ENCODE measurements at places on chromosomes 2 and 18.

- DNase-seq: no peak
Measured at GRCh38 chr2:205337274-205337673, 345.0 kb upstream of the NRP2 start.

DNA sequence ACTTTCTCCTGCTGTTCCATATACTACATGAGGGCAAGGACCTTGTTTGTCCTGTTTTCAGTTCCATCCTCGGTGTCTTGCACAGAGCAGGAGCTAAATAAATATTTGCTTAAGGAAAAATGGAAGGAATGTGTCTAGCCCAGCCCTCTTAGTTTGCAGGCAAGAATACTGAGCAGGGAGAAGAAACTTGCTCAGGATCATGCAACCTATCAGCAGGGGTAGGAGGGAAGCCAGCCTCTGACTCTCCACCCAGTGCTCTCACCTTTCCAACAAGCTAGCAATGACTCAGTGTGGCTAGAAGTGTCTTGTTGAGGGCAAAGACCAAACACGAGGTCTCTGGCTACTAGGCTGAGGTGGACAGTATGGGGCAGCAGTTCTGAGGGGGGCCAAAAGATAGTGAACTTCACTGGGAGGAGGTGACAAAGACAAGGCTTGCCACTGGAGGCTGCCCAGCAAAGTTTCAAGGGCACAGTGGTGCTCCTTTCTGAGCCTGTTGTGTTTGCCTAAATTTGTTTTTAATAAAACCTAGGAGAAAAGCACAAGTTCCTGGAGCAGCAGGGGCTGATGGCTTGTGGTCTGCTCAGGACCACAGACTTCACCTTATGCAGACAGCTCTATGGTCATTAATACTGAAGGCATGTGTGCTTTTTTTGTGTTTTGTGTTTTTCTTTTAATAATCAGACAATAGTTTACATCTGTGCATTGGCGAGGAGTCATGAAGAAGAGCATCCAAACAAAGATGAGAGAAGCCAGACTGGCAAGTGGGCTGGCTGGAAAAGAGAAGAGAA is 49.1 kb upstream of the CTAGE1 start:
- no peak for DNase-seq

- no peak for DNase-seq
Measured at GRCh38 chr2:60676706-60677330, 79.2 kb upstream of the PAPOLG start.

DNA sequence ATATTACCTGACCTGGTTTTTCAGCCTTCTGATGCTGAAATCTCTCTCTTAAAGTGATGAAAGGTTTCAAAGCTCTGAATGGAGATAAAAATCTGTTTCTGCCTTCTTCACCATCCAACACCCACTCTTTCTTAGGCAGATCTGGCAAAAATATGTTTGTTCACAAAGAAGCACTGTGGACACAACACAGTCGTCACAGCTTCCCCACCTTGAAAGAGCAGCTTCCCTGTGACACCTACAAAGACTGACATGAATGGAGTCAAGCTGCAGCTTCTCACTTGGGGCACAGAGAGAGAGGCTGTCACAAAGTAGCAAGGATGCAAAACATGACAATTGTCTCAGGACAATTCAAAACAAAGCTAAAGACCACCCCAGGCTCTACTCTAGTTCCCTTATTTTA is 86.5 kb downstream of the ICOS start:
- no peak for DNase-seq

DNA sequence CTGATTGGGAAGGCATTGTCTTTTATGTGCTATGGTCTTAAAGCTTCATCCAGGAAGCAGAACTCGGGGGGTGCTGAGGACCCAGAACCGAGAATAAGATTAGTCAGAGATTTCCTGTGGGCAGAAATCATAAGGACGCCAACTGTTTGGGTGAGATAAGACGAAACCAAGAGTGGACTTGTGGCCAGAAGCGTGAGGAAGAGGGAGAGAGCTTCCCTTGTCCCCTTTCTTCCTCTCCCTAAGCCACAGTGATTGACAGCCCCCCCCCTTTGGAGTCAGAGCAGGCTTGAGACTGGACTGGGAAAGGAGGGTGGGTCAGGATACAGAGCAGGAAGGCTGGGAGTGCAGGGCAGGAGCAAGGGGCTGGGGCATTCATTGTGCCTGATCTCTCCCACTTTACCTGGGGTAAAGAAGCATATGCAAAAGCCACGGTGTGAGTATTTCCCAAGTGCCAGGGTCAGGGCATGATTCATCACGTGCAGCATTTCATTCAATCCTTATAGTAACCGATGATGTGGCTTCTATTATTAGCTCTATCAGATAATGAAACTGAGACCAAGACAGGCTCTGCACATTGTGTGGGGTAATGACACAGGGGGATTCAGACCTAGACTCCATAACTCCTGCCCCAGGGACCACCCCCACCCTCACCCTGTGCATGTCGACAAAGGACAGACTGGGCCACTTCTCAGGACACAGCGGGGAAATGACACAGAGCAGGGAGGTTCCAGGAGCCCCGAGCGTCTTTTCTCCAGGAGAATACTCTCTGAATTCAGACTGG is 3.0 kb upstream of the IL1RN start:
- peak; percentile 52 for DNase-seq

DNA sequence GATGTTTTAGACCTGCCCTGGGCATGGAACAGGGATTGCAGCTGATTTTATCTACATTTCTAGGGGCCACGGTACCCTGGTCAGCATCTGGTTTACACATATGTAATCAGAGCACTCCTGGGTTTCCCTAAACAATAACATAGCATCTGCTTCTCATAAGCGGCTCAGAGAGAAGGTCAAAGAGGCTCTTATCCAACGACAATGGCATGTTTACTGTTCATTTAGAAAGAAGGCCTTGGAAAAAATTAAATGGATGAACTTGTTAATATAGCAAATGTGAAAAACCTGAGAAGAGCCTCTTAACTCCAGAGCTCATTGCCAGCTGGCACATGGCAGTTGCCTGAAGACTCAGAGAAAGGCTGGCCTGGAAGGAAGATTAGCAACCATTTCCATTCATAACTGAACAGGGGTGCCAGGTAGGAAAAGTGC is 202.8 kb upstream of the THUMPD2 start:
- DNase-seq: no peak

GRCh38 chr18:44896846-44897245 is 216.2 kb downstream of the SETBP1 start:
- DNase-seq: no peak

DNA sequence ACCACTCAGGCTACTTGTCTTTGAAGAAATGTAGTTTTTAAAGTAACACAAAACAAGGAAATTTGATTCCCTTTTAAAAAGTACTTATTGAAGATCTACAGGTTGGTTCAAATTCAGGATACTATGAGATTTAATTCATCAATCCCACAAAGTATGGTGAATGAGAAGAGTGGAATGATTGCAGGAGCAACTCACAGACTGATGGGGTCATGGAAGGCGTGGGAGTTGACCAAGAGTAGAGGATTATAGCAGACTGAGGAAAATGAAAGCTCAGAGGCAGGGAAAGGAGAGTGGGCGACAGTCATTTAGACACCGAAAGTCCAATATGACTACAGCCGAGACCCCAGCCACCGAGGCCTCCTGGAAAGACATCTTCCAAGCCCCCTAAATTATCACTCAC is 12.5 kb upstream of the DAPL1 start:
- no peak for DNase-seq

DNA sequence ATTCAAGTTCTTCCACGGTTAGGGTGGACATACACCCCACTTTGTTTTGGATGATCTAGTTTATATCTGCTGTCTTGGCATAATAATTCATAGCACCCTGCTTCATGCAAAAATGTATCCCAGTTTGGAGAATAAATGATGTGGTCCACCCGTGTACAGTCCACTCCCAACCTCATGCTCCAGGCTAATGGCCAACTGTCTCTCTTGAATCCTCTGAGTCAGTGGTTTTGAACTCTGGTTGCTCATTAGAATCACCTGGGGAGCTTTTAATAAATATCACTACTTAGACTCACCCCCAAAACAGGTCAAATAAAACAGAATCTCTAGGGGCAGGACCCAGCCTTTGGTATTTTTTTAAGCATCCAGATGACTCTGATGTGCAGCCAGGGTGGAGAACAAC is 78.5 kb downstream of the SDC1 start:
- no peak for DNase-seq

GRCh38 chr2:104944495-104944894 is 90.6 kb downstream of the POU3F3 start:
- peak; percentile 32 for DNase-seq

GRCh38 chr2:216242365-216242764 is 129.9 kb downstream of the MARCHF4 start:
- peak; percentile 8 for DNase-seq

DNA sequence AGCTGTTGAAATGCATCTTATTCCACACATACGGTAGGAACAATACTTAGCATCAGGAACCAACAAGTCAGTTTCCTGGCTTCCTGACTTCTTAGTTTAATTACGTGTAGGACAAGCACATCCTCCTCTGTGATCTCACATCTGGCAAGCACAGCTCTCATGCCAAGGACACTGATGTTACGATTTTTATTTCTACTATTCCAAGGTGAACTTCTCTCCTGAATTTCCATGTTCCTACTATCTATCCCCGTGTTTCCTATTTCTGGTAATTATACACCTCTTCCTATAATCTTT is 374.0 kb downstream of the NCKAP5 start:
- no peak for DNase-seq

- no peak for DNase-seq
Measured at GRCh38 chr2:46534589-46534988, 55.2 kb downstream of the TMEM247 start.

DNA sequence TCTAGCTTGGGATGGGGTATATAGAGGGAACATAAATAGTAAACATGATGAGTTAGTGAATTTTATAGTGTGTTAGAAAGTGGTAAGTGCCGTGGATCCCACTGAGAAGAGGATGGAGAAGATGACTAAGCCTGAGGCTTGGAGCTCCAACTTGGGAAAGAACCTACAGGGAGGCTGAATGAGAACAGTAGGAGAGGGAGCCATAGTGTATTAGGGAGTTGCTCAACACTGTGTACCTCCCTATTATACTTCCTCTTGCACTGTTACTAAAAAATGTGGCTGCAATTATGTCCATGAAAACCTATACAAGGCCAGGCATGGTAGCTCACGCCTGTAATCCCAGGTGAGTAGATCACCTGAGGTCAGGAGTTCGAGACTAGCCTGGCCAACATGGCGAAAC is 2.9 kb upstream of the SLC19A3 start:
- no peak for DNase-seq

DNA sequence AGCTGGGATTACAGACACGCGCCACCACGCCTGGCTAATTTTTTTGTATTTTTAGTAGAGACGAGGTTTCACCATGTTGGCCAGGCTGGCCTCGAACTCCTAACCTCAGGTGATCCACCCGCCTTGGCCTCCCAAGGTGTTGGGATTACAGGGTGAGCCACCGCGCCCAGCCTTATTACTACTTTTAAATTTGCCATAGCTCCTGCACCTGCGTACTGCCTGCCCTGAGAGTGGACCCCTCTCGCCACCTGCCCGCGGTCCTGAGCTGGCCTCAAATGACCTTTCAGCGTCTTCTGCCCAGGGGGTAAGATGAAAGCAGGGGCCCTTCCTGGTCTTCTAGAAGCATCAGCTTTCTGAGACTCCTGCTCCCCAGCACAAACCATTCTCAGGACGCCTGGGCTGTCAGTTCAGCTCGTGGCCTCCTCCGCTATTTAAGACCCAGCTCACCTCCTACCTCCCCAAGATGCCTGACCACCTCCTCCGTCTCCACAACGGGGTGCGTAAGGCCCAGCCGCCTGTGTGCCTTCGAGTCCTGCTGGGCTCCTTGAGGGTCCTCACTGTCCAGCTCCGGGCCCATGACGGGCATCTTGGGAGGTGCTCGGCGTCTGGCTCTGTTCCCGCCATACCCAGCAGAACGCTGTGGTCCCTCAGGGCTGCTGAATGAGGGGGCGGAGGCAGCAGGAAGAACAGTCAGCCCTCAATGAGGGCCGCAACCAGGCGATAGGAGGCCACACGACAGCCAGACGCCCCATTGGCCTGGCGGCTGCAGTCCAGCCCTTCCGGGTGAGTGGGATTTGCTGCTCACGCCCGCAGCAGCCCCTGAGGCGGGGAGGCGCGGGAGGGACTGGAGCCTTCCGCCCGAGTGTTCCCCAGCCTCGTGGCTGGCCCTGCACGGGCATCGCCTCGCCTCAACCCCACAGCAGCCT is 266.6 kb downstream of the TFCP2L1 start:
- no peak for DNase-seq

GRCh38 chr18:34224423-34225217 is at the start of gene NOL4:
TSS of gene NOL4 (minus strand) at chr18:34224913. CDS start at chr18:34223253, 1,660 bp downstream.
- peak; percentile 9 for DNase-seq

DNA sequence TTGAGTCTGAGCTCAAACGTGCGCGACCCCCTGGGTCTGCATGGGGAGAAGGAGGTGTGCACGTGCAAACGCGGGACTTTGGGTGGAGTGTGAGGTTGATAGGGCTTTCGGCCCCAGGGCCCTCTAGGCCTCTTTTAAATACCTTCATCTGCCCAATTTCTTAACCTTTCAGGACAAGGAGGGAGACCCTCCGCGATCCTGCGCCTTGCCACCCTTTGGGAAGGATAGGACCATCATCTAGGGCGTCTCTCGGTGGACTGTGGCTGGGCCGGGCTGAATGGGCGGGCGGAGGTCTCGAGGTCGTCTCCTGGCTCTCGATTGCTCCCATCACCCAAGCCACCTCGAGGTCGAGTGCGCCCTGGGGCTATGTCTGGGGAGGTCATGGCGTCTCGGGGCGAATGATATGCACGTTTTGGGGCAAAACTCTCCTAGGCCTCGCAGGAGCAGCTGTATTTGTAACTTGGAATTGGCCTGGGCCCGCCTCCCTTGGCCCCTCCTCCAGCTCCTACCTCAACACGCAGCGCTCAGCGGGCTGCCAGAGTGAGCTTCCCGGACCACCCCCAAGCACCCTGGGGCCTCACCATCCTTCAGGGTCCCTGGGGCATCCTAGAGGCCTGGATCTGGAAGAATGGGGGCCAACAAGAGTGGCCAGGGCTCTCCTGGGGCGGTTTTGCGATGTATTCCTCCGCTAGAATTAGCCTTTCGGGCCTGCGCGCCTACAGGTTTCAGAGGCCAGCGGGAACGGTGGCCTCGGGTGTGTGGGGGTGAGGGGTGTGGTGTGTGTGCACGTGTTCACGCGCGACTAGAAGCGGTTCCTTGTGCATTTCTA is 8.7 kb upstream of the SIX3 start:
- no peak for DNase-seq

DNA sequence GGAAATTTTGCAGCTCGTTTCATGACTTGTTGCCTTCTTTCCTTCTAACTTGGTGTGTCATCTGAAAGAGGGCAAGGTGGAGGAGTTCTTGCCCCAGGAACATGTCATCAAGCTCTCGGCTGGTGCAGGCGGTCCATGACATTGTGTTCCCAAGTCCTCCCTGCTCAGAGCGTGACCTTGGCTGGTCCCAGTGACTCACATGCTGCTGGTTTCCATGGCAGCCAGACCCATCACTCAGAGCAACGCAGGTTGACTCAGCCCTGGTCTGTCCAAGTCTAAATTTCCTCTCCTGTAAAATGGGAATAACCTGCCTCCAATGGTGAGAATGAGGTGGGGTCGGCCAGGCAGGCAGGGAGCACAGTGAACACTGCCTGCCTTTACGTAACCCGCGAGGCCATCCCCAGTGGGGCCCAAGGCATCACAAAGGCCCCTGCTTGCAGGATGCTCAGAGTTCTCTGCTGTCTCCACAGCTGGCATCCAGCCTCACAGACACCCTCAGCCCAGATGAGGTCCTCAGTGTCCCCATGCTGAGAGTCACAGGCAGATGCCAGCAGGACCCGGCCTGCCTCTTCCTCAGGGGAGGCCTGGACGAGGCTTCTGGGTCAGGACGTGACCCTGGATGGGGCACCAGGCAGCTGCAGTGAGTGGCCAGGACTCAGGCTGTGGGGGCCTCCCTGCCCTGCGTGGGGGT is 143.7 kb downstream of the TPO start:
- DNase-seq: peak; percentile 52
